ENCODE measurements at places on chromosomes 2 and 18. TPM values are rescaled to one million over a fixed set of nuclear protein-coding genes. Genes with fewer than 3 reads are reported as not detected.

- peaks cover 33% of the 10 kb centered on the region for H3K36me3 ChIP-seq
- no peaks in the 10 kb centered on the region for H3K27me3 ChIP-seq
- no peak for DNase-seq
- no peaks in the 10 kb centered on the region for H3K4me1 ChIP-seq
These were observed 15.1 kb downstream of the GMCL1 start for GRCh38 chr2:69844560-69844959.

DNA sequence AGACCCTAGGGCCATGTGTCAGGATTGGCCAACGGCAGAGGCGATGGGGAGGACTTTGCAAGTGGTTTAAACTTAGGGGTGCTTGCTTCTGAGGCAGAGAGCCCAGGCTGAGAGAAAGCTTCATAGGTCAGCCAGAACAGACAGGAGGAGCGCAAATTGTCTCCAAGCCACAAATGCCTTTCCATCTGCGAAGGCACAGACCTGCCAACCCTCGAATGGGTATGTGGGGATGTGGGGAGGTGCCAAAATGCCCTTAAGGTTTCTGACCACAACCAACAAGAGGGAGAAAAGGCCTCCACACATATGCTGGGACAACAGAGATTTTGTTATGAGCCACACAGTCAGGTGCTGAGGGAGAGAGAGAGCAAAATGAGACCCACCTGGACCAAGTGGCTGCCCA lies 283.6 kb downstream of the CYP26B1 start:
- DNase-seq: no peak
- H3K4me3 ChIP-seq: no peak overlapping the region
- H3K27me3 ChIP-seq: peaks cover 17% of the 10 kb centered on the region
- no peaks in the 10 kb centered on the region for H3K4me1 ChIP-seq

The RNF152 gene
- total RNA-seq: 3.3 TPM

The AQP12A gene
- total RNA-seq: not detected

The CRYGD gene
- not detected for total RNA-seq

The RBM45 gene
- 19.9 TPM for total RNA-seq
